ENCODE measurements at places on chromosomes 2 and 18. TPM values are rescaled to one million over a fixed set of nuclear protein-coding genes. Genes with fewer than 3 reads are reported as not detected.

DNA sequence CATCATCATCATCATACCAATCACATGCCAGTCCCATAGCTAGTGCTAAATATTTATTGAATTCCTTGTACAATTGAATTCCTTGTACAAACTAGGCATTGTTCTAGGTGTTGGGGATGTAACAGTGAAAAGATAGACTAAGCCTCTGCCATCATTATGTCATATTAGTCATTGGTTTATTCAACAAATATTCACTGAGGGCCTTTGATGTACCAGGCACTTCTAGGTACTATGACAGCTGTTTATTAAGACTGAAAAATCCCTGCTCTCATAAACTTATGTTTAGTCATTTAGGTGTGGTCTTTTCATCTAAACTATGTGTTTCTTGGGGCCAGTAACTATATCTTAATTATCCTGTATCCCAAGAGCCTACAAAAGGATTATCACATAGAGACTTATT lies 412.3 kb upstream of the ETAA1 start:
- no peak for DNase-seq

Gene ASXL3
- polyA plus RNA-seq, result 0.07 TPM

DNA sequence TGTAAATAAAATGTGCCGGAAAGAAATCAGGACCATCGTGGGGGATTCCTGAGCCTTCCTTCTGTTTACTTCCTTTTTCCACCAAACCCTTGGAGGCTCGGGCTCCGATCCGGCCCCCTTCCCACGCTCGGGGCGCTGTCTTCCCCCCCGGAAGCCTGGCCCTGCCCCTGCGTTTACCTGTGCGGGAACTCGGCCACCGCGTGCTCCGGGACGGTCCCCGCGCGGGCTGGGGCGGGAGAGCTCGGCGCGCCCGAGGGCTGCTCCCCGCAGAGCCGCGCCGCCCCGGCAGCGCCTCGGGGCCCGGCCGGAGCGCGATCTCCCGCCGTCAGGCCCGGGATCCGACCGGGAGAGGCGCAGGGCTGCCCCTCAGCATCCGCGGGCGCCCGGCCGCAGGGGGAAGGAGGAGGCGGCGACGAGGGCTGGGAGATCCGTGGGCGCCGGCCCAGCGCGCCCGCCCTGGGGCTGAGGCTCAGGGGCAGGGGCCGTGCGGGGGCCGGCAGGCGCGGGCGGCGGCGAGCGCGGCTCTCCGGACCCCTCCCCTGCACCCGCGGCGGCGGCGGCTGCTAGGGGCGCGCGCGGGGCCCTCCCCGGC lies 435 bp downstream of the ADCY3 start:
- DNase-seq, result no peak

GRCh38 chr18:2274613-2275012 lies 296.7 kb downstream of the METTL4 start:
- no peak for DNase-seq

Gene CLEC4F
- not detected for polyA plus RNA-seq

GRCh38 chr18:9914334-9914583 lies 443 bp downstream of the VAPA start:
- DNase-seq, result no peak

- DNase-seq, result no peak
Observed at GRCh38 chr2:23568211-23568610, 183.2 kb downstream of the KLHL29 start.

Gene ATOH8
- polyA plus RNA-seq, result 13.8 TPM

GRCh38 chr2:148305476-148305875 lies 284.6 kb downstream of the MBD5 start:
- no peak for DNase-seq

Gene VAMP8
- 68.7 TPM for polyA plus RNA-seq

Gene TUBB8B
- polyA plus RNA-seq, result 0.33 TPM

DNA sequence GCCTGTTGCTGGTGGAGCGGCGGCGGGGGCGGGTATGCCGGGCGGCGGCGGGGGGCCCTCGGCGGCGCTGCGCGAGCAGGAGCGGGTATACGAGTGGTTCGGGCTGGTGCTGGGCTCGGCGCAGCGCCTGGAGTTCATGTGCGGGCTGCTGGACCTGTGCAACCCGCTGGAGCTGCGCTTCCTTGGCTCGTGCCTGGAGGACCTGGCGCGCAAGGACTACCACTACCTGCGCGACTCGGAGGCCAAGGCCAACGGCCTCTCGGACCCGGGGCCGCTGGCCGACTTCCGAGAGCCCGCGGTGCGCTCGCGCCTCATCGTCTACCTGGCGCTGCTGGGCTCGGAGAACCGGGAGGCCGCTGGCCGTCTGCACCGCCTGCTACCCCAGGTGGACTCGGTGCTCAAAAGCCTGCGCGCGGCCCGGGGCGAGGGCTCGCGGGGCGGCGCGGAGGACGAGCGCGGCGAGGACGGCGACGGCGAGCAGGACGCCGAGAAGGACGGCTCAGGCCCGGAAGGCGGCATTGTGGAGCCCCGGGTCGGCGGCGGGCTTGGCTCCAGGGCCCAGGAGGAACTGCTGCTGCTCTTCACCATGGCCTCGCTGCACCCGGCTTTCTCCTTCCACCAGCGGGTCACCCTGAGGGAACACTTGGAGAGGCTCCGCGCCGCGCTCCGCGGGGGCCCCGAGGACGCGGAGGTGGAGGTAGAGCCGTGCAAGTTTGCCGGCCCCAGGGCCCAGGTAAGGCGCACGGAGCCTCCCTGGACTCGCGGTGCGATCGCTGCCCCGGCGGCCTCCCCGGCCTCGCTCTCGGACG lies 1.0 kb downstream of the ZCCHC2 start:
- peak; percentile 53 for DNase-seq

DNA sequence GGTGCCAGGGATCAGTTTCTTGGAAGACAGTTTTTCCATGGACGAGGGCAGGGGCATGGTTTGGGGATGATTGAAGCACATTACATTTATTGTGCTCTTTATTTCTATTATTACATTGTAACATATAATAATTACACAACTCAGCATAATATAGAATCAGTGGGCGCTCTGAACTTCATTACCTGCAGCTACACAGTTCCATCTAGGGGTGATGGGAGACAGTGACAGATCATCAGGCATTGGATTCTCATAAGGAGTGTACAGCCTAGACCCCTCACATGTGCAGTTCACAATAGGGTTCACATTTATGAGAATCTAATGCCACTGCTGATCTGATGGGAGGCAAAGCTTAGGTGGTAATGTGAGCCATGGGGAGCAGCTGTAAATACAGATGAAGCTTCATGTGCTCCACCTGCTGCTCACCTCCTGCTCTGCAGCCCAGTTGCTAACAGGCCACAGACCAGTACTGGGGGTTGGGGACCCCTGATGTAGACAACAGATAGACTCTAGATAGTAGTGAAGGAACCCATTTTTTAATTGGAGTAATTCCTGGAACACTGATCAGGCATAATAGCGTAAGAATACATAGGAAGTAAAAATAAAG lies 41.5 kb upstream of the MC4R start:
- no peak for DNase-seq

Gene POTEC
- polyA plus RNA-seq, result not detected

- DNase-seq, result peak; percentile 46
Observed at GRCh38 chr2:100819370-100820272, at the start of gene NPAS2. Gene NPAS2, plus strand, starts transcription at chr2:100820139. Its CDS starts 84,616 bp downstream, at chr2:100904755.

DNA sequence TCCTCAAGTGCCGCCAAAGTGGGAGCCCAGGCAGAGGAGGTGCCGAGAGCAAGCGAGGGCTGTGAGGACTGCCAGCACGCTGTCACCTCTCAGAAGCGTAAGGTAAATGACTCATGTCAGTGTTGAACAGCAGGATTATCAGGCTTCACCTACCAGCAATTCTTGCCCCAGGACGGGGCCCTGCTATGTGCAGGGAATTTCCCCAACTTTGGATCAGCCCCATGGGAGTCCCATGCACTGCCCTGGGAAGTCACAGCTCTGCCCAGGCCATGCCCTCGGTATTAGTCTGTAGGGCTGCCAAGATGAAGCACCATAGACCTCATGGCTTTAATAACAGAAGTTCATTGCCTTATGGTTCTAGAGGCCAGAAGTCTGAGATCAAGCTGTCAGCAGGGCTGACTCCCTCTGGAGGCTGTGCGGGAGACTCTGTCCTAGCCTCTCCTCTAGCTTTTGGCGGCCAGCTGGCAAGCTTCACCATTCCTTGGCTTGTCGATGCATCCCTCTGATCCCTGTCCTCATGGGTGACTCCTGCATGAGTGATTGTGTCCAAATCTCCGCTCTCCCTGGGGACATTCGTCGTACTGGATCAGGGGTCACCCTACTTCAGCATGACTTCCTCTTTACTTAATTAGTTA lies 55.9 kb downstream of the TRPM8 start:
- no peak for DNase-seq

DNA sequence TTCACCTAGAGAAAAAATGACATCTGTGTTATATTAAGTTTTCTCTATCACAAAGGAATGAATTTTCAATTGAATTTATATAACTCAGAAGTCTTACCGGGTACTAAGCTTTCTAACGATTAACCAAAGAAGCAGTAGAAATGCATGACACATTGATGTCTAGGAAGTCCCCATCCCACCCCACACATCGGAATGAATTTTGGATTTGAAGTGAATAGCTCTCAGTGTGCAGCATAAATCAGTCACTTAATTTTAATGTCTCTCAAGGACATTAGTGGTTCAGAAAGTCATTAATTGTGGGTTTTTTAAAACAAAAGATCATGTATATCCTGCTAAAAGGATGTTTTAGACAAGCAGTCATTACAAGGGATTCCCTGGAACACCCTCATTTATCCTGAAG lies 141.4 kb upstream of the PIEZO2 start:
- DNase-seq, result no peak

GRCh38 chr2:133957724-133958480 lies 296.0 kb upstream of the MGAT5 start:
- no peak for DNase-seq

Gene CD207
- polyA plus RNA-seq, result not detected

- no peak for DNase-seq
Observed at GRCh38 chr2:120224735-120225548, 1.7 kb upstream of the TMEM185B start.

Gene LYG2
- polyA plus RNA-seq, result not detected

Gene RNF125
- polyA plus RNA-seq, result 0.73 TPM

Gene INHBB
- 0.03 TPM for polyA plus RNA-seq

DNA sequence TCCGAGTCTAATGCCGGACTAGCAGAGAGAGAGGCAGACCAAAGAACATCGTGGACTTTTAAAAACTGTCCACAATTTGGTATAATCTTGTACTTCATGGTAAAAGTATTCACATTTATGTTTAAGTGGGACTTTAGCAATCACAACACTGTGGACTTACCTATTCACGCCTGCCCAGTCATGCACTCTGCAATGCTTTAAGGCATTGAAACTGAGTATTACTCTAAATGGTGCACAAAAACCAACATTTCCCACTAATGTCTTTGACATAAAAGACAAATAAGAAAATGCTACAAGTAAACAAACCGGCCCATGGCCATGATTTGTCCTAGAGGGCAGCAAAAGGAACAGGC lies 91.3 kb downstream of the ACVR1 start:
- DNase-seq, result peak; percentile 38

GRCh38 chr18:42296723-42297122 lies 341.7 kb downstream of the PIK3C3 start:
- no peak for DNase-seq

Gene GREB1
- polyA plus RNA-seq, result 0.19 TPM

Gene C2orf78
- polyA plus RNA-seq, result not detected

DNA sequence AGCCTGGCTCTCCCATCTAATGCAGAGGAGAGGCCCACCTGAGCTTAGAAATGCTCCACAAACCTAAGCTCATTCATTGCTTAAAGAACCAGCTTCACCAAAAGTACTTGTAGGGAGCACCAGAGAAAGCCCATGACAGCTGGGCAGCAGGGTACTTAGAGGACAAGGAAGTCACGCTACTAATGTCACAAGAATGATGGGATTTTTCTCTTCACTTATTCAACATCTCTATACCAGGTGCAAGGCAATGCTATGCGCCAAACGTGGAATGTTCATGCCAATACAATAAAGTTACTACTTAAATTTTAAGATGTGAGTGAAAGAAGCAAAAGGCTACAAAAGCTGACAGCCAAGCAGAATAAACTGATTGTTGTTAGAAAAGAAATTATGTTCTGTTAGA lies 36.0 kb downstream of the LONRF2 start:
- DNase-seq, result no peak

Gene FABP1
- polyA plus RNA-seq, result not detected

GRCh38 chr2:45191146-45191863 lies 182.1 kb upstream of the SIX2 start:
- DNase-seq, result no peak

GRCh38 chr2:144975881-144976280 lies 456.0 kb upstream of the ZEB2 start:
- no peak for DNase-seq

Gene DNAJC10
- polyA plus RNA-seq, result 30.8 TPM

DNA sequence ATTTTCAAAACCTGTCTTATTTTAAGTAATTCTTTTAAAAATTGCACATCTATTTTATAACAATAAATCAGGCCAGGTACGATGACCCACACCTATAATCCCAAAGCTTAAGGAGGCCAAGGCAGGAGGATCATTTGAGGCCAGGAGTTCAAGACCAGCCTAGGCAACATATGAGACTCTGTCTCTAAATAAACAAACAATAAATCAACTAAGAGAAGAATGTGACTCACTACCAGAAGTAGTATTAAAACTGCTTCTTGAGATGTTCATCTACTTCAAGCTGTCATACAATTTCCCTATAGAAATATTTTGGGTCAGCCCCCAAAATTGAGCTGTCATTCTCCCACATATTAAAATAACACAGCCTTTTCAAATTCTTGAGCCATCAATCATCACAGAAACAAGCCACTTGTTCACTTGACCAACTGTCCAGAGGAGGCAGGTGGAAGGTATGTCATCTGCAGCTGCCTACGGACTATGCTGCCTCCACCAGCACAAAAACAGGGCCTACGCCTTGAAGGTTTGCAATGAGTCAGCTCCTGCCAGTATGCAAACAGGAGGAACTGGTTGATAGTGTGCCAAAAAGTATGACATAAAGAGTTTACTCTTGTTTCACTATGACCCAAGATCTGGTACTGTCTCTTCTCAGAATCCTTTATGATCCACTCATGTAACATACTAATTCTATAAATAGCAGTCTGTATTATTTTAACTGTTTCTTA lies 33.6 kb downstream of the KIDINS220 start:
- peak; percentile 87 for DNase-seq

- no peak for DNase-seq
Observed at GRCh38 chr2:49153252-49153651, 1.1 kb downstream of the FSHR start.

GRCh38 chr2:77834360-77835002 lies 312.3 kb upstream of the LRRTM4 start:
- no peak for DNase-seq

DNA sequence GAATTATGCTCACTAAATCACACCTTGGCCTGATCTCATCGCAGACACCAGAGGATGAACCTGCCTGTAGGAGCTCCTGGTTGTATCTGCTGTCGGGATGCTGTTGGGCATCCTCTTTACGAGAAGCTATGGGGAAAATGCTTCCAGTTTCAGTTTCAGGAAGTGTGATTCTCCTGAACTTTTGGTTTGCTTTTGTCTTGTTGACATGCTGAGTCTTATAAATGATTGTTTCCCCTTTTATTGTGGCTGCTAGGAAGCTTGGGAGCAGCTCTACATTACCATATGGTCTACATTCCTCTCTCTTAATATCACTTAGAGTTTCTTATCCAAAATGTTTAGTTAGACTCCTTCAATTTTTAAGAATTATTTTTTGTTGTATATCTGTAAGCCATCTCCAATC lies 227.5 kb downstream of the MTX2 start:
- no peak for DNase-seq

GRCh38 chr18:21047126-21047525 lies 64.5 kb downstream of the ROCK1 start:
- DNase-seq, result no peak

- no peak for DNase-seq
Observed at GRCh38 chr2:223203971-223204929, 152.3 kb downstream of the KCNE4 start.
